NCI-H774 (cell line): ENCODE measurements at places on chromosomes 2 and 18.

GRCh38 chr2:109186656-109187250 lies 57.7 kb downstream of the SH3RF3 start:
- DNase-seq = no peak

GRCh38 chr18:12014521-12015415 lies 33.5 kb downstream of the IMPA2 start:
- DNase-seq = no peak

- DNase-seq = no peak
Measured at GRCh38 chr18:61582202-61582710, 249.0 kb downstream of the CDH20 start.

- no peak for DNase-seq
Measured at GRCh38 chr2:196131949-196132925, 39.1 kb downstream of the STK17B start.

- no peak for DNase-seq
Measured at GRCh38 chr2:157059036-157059435, 198.5 kb upstream of the GALNT5 start.

GRCh38 chr2:101698014-101698843 lies 722 bp downstream of the MAP4K4 start:
- no peak for DNase-seq

- DNase-seq = no peak
Measured at GRCh38 chr2:165718610-165719210, 75.3 kb downstream of the GALNT3 start.

GRCh38 chr2:153488072-153488471 lies 9.5 kb upstream of the RPRM start:
- DNase-seq = no peak

DNA sequence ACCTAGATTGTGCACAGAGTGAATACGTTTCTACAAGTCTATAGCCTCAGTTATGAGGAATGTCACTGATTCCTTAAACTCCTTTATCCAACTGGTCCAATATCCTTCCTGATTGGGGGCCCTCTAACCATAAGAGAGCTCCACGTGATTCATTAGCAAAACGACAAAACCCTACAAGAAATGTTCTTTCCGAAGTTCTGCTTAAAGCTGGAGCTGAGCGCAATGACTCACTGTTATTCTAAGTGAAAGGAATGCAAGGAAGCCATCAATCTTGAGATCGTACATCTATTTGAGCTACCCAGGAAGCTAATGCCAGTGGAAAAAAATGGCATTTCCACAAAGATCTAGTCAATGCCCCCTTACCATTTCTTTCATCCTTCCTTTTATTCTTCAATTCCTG lies 354.9 kb upstream of the CDH20 start:
- no peak for DNase-seq

DNA sequence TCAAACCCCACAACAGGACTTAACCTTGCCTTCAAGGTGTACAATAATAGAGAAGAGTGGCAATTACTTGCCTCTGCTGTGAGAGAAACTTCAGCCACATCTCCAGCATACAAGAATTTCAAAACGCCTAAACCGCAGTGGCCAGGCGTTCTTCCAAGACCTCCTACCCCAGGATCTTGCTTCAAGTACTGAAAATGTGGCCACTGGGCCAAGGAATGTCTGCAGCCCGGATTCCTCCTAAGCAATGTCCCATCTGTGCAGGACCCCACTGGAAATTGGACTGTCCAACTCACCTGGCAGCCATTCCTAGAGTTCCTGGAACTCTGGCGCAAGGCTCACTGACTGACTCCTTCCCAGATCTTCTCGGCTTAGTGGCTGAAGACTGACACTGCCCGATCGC lies 2.8 kb upstream of the CYB5A start:
- DNase-seq = no peak

- DNase-seq = no peak
Measured at GRCh38 chr18:62877411-62878221, 162.3 kb downstream of the PHLPP1 start.

GRCh38 chr2:168490015-168490874 lies 34.2 kb downstream of the CERS6 start:
- no peak for DNase-seq

GRCh38 chr2:128563348-128563687 lies 244.7 kb upstream of the HS6ST1 start:
- DNase-seq = no peak

GRCh38 chr2:67879586-67880290 lies 183.1 kb downstream of the C1D start:
- DNase-seq = no peak

GRCh38 chr2:151417650-151418049 lies 7.9 kb downstream of the RIF1 start:
- no peak for DNase-seq

GRCh38 chr2:63064197-63064596 lies 13.6 kb downstream of the OTX1 start:
- no peak for DNase-seq

GRCh38 chr18:66011916-66012315 lies 261.1 kb downstream of the CDH7 start:
- DNase-seq = no peak

GRCh38 chr18:44599412-44599811 lies 81.3 kb upstream of the SETBP1 start:
- DNase-seq = no peak

DNA sequence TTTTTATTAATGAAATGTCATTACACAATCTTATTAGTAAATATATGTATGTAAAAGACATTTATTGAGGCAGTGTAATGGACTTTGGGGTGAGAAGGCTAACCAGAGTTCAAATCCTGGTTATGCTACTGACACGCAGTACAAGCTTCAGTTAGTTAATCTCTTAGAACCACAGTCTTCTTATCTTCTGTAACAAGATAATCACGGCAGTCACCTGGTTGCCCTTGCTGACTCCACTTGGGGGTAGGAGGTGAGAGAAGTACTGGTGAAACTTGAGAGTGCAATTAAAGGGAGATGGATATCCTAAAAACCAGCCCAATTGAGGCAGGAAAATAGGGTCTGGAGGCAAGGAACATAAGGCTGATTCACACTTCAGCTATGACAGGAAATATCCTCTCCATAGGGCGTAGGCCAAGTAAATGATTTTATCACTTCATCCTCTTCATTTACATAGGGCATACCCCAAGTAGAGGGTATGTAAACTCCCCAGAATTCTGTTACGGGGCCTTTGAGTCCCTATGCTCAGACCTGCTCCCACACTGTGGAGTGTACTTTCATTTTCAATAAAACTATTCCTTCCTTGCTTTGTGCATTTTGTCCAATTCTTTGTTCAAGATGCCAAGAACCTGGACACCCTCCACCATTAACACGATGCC lies 21.3 kb downstream of the SKA1 start:
- DNase-seq = no peak

- no peak for DNase-seq
Measured at GRCh38 chr2:216909541-216910210, 49.8 kb upstream of the TNP1 start.

GRCh38 chr2:183564726-183565125 lies 440.5 kb downstream of the NUP35 start:
- no peak for DNase-seq

- no peak for DNase-seq
Measured at GRCh38 chr2:156323754-156324153, 8.8 kb downstream of the NR4A2 start.

DNA sequence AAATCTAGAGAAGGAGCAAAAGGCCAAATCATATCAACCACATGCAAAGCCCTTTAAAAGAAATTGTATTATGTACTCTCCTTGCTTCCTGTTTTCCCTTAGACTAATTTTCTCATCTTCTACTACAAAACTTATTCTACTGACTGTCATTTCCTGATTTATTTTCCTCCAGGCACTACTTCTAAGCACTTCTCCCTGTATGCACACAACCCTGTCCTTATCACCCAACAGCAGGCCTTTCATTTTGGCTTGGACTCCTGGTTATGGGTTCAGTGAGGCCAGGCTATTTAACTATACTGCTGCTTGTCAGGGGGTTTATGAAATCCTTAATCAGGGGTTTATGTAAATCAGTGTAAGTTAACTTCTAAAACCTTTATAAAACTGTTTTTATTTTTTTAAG lies 205.1 kb upstream of the FAM98A start:
- DNase-seq = no peak

- no peak for DNase-seq
Measured at GRCh38 chr2:204799791-204800190, 254.5 kb downstream of the PARD3B start.

- no peak for DNase-seq
Measured at GRCh38 chr2:126543081-126543480, 112.9 kb upstream of the GYPC start.
